ENCODE measurements at places on chromosomes 6 and 20.

GRCh38 chr6:107561306-107561705 lies 71.4 kb downstream of the SOBP start:
- no peak for DNase-seq

DNA sequence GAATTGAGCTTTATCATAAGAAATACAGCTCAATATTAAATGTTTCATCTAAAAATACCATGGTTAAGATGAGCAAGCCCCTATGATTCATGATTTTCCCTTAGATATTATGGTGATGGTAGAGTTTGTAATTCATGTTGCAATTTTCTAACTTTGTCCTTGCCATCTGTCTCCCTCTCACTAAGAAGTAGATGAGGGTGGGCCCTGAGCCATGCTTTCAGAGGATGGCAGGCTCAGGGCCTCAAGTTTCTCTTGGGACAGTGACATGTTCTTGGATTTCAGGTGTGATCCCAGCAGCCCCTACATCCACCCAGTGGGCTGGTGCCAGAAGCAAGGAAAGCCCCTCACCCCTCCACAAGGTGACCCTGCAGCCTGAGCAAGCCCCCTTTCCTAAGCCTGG lies 25.6 kb downstream of the L3MBTL1 start:
- DNase-seq = no peak

GRCh38 chr20:54535033-54535432 lies 59.6 kb downstream of the DOK5 start:
- no peak for DNase-seq

DNA sequence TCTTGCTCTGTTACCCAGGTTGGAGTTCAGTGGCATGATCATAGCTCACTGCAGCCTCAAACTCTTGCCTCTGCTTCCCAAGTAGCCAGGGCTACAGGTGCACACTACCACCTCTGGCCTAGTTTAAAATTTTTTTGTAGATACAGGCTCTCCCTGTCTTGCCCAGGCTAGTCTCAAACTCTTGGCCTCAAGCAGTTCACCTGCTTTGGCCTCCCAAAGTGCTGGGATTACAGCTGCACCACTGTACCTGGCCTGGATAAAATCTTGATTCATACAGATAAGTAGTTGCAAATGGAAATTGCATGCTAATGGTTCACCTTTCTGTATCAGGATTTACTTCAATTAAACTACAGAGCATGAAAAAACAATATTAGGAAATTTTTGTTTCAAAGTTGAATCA lies 4.2 kb downstream of the CD2AP start:
- DNase-seq = no peak

GRCh38 chr6:47159763-47160162 lies 117.6 kb upstream of the ADGRF1 start:
- no peak for DNase-seq

GRCh38 chr6:3294396-3294795 lies 35.6 kb downstream of the PSMG4 start:
- DNase-seq = no peak

GRCh38 chr6:13274707-13275434 lies 53.5 kb downstream of the TBC1D7 start:
- DNase-seq = no peak

DNA sequence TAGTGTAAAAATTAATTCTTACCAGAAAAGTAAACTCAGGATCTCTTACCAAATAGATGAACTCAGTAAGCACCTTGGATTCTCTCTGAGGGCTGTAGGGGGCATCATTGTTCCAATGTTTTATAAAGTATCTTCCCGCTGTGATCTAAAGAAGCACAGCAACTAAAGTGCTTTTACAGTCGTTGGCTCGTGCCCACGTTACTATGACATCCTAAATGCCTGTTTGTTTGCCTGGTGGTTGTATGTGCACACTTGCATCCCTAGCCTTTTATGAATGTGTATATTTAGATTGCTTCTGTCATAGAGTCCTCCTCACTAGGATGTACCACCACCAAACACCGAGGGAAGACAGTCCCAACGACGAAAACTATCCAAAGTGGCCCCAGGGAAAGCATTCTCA lies 34.5 kb downstream of the SLX4IP start:
- peak; percentile 77 for DNase-seq

DNA sequence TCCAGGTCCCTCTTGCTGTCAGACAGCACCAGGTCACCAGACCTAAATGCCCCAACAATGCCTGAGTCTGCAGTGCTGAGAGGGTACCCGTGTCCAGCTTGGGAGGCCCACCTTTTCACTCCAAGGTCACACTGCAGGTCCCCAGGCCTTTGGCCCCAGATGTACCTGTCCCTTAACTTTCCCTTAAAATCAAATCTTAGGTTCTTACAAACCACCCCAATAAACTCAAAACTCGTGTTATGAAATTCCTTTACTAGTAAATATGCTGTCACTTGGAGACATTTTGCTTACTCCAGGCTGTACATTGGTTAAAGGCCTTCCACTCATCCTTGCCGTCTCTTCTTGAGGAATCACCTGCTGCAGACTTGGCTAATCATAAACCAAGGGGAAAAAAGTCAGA lies 165.7 kb upstream of the RREB1 start:
- no peak for DNase-seq

DNA sequence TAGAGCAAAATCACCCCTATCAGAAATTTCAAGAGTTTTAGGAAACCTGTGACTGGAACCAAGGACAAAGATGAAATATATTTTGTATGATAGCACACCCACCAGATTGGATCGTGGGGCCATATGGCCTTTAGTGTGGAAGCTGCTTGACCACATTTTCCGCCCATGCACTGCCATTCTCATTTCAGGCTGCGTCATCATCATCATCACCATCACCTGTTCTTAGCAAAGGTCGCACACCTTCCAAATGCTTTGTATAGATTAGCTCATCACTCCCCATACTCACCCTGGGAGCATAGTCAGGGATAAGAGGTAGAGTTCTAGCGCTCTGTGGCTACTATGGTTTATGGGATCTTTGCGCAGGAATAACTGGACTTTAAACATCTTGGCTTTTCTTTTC lies 185.7 kb downstream of the MTHFD1L start:
- no peak for DNase-seq

DNA sequence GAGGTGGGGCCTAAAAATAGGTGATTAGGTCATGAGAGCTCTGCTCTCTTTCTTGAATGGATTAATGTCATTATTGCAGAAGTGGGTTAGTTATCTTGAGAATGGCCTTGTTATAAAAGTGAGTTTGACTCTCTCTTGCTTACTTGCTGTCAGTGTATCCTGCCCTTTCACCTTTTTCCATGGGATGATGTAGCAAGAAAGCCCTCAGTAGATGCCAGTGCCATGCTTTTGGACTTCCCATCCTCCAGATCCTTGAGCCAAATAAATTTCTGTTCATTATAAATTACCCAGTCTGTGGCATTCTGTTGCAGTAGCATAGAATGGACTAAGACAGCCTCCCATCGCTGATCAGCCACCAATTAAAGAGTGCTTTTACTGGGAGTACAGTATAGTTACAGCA lies 40.1 kb downstream of the UTRN start:
- no peak for DNase-seq

- DNase-seq = no peak
These were observed 155.9 kb downstream of the JARID2 start for GRCh38 chr6:15401769-15402250.

Measured in NCI-H1436 (cell line).